ENCODE measurements at places on chromosomes 12 and 14.

DNA sequence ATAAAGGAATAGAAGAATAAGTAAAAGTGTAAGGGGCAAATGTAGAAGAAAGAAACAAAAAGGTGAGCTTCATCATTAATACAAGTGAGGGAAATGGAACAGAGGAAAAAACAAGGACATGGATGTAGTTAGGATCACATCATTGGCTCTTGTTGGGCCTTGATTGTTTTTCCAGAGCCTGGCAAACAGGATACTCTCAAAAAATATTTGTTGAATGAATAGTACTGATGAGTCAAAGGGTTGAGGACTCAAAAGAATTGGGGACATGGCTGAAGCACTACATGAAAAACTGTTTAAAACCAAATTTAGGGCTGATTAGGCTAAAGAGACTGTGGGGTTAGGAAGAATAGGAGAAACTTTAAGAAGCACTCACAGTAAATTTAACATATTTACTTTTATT lies 11.4 kb upstream of the SRP54 start:
- no peak for DNase-seq

GRCh38 chr12:46702581-46703344 lies 123.0 kb downstream of the SLC38A4 start:
- DNase-seq = no peak

DNA sequence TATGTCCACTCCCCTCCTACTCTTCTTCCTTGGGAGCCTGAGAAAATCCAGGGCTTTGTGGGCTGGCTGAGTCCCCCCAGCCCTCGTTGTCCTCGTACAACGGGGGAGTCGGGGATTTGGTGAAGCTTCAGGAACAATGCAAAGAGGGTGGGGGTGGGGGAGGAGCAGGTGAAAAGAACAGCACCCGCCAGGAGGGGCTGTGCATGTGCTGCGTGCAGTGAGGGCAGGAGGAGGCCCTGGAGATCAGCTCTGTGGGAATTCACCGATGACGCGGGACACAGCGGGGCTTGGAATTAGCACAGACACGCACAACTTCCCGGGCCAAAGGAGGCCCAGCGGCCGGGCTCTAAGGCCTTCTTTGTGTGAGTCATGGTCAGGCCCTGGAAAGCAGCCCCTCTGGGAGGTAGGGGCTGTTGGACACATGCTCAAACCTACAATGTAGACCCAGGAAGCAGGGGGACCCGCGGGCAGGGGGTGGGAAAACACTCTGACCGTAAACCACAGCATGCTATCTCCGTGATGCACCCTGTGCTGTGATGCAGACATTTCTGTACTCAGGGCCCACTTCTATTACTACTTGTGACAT lies 32.8 kb downstream of the RBM19 start:
- DNase-seq = no peak

DNA sequence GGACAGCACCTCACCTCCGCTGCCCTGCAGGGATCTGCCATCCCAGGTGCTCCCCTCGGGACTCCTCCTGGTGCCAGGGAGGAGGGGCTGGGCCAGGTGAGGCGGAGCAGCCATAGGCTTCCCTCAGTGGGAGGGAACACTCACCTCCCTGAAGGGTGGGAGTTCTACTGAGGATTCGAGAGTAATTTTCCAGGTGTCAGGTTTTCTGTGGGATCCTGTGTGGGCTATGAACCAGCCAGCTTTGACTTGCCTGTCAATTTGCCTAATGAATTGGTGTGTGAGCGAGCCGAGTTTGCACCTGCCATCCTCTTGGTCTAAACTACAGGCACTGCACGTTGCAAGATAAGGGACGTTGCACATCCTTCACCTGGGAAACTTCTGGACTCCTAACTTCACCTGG lies 50.3 kb downstream of the NOC4L start:
- DNase-seq = no peak

- DNase-seq = peak; percentile 70
Observed at GRCh38 chr12:59597385-59597781, 1.6 kb downstream of the SLC16A7 start.

- DNase-seq = no peak
Observed at GRCh38 chr12:8145754-8146441, 10.9 kb upstream of the ZNF705A start.

- DNase-seq = no peak
Observed at GRCh38 chr14:34324363-34324795, 137.7 kb downstream of the SPTSSA start.

DNA sequence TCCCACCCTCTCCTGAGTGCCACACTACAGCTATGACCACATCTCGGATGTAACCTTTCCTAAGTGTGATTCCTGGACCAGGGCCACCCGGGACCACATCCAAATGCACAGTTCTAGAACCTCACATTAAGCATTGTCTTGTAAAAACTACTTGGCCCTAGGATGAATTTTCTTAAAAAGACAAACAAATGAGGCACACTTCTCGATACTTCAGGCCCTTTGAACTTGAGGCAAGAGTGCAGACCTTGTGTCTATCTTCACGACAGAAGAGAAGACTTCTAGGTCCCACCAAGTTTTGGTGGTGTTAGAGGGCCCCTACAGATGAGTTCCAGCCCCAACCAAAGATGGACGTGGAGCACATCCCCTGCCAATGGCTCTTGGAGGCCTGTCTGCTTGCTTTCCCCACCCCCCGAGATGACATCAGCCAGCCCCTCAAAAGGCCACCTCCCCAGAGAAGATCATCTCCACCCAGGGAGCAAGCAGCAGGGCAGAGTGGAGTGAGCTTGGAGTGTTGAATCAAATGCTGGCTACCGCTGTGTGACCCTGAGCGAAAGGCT lies 9.3 kb downstream of the ISCU start:
- peak; percentile 20 for DNase-seq

DNA sequence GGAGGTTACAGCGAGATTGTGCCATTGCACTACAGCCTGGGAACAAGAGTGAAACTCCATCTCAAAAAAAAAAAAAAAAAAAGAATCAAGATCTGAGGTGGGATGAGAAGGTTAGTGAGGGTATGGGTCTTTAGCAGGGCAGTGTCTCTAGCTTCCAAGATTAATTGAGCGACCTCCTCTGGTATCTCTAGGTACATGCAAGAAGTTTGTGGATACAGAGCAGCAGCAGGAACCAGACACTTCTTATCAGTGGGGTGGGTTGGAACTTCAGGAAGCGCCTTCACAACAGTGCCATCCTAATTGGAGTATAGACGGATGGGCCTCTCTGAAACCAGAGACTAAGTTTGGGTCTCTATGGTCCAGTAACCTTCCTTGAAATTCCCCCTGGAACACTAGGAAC lies 51.9 kb upstream of the CISTR start:
- DNase-seq = no peak

DNA sequence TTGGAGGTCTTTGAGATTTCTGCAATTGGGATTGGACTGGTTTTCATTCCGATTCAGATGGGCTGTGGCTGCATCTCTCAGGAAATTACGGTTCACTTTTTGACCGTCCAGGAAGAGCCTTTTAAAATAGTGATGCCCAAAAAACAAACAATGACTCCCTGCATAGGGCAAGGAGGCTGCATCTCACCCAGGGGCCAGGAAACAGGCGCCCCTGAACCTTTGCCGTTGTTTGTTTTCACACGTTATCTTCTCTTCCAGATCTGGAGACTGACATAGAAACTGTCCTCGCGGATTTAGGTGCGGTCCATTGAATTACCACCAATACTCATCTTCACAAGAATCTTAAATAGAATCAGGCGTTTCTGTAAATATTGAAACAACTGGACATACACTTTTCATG lies 66.0 kb downstream of the FLRT2 start:
- no peak for DNase-seq

DNA sequence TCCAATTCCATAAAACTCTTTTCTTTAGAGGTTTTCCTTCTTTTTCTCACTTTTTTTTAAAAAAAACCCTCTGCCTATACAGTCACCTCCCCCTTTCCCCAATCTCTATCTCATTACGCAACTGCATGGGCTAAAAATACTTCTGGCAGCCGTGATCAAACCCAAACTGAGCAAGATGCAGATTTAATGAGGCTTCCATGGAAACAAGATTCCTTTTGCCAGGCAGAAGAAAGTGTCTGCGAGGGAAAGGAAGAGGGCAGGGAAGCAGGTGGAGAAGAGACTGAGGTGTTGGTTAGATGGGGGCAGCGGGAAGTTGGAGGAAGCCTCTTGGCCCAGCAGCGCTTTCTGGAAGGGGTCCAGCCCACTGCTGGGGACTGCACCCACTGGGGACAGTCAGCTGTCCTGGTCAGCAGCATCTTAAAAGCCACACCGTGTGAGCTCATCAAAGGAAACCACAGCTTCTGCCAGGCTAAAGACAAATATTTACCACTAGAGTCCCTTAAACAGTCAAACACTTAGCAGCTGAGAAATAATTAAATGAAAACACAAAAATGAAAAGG lies 90.4 kb downstream of the SLC8A3 start:
- DNase-seq = no peak

DNA sequence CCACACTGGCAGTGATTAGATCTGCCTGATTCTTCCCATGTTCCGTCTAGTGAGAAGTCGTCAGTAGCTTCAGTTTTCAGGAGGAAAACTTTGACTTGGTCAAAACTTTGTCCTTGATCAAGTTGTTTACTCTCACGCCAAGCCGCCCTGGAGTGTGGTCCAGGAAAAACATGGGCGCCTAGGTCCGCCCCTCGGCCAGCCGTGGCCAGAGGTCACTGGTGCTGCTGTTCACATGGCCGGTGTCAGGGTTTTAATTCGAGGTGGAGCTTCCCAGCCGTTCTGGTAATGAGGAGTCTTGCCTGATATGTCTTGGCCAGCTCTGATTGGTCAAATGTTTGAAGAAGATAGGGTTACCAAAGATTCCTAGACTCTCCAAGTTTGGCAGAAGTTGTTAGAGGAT lies 71.5 kb downstream of the PPP2R5C start:
- no peak for DNase-seq

DNA sequence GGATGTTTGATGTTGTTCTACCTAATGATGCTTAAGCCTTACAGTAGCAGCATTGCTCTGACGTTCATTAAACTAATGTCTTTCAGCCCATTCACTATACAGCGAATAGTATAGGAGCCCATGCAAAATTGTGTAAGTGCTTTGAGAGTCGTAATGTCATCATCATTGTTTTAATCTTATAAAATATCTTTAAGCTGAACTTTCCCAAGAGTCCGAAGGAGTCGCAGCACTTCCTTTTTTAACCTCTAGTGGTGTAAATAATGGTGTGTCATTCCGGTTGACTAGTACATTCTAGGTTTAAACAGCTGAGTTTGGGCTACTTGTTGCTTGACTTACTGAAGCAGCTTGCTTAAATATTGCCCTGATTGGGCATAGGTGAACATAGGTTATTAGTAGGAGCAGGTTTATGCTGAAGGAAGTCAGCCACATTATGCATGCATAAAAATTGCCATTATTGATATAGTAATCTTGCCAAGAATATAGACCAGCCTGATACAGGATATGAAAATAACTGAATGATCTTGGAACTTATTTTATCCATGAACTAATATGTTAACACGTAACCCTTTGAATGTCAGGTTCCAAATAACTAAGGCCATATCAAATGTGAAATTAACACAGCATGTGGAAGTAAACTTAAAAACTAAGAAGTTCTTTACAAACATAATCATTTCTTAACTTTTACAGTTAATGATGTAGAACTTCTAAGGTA lies 2.6 kb downstream of the WNK1 start:
- DNase-seq = no peak

- peak; percentile 1 for DNase-seq
Observed at GRCh38 chr12:11840366-11840765, 190.9 kb downstream of the ETV6 start.

- DNase-seq = no peak
Observed at GRCh38 chr12:120649442-120650232, 9.2 kb downstream of the CABP1 start.

DNA sequence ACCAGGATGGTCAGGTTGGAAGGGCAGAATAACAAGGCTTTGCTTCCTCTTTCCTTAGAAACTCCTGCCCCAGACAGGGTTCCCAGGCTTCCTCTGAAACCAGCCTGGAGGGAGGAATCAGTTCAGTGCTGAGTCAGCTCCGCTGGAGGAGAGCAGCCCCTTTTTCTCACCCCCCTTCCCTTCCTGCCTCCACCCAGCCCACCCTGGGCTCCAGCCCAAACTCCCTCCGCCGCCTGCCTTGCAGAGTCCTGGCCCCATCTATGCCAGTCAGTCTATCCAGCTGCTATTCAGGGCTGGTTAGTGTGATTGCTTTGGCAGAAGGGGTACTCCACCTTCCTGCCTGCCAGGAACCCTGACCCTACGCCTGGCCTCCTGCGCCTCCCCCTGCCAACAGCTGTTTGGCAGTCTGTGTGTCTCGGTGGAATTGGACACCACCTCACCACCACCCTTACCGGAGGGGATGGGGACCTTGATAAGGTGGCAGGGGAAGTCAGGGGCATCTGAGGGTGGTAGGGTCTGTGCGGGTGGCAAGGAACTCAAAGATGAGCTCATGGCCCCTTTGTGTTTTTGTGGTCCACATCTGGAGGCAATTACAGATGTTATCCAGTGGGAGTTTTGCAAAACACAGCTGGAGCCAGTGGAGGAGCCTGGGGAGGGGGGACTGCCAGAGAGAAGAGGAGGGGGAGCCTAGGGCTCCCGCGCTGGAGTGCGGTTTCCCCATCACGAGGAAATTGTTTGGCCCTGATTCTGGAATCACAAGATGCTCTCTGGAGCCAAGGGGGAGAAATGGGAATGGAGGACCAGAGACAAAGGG lies 12.2 kb downstream of the MMP14 start:
- DNase-seq = no peak

- DNase-seq = no peak
Observed at GRCh38 chr12:115000038-115000437, 316.1 kb upstream of the TBX3 start.

DNA sequence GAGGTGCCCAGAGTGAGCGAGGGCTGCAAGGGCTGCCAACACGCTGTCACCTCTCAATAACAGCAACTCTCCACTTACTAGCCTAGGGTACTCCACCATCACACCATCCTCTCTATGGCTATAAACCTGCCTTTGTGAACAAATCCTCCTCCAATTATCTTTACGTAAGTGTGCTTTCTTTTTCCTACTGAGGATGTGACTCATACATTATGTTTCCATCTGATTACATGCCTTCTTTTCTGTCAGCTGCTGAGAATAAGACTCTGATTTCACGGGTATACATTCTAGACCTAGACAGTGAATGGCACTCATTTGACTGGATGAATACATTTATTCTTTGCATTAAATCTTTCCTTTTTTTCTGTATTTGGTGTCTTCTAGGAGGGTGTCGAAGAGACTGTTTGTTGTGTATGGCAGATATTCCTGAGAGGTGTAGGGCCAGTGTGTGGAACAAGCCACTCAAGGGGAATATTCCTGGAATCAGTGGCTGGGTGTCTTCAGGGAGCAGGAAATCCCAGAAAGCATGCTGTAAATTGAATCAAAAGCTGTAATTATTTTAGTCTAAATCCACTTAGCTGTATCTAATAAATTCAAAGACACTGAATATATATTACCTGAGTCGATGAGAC lies 327.3 kb upstream of the TMTC1 start:
- DNase-seq = no peak

GRCh38 chr12:89236748-89237383 lies 115.4 kb downstream of the DUSP6 start:
- no peak for DNase-seq

DNA sequence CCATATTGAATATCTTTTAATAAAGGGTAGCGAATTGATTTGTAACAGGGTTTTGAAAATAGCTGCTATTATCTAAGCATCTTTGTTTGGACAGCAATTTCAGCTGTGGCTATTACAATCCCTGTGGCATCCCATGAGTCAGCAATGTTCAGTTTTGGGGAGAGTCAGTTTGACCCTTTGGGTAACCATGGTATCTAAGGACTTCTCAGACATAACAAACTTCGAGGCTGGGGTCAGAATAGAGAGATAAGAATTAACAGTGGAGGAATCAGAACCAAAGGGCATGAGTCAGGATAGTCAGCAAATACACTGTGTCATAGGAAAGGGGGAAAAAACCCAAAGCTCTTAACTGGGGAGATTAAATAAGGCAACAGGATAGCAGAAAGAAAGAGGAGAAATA lies 11.7 kb upstream of the PTHLH start:
- no peak for DNase-seq
